CD4-positive, alpha-beta T cell treated with Interferon alpha-2 for 1 hour (primary cell): ENCODE measurements at places on chromosomes 11 and 22.

DNA sequence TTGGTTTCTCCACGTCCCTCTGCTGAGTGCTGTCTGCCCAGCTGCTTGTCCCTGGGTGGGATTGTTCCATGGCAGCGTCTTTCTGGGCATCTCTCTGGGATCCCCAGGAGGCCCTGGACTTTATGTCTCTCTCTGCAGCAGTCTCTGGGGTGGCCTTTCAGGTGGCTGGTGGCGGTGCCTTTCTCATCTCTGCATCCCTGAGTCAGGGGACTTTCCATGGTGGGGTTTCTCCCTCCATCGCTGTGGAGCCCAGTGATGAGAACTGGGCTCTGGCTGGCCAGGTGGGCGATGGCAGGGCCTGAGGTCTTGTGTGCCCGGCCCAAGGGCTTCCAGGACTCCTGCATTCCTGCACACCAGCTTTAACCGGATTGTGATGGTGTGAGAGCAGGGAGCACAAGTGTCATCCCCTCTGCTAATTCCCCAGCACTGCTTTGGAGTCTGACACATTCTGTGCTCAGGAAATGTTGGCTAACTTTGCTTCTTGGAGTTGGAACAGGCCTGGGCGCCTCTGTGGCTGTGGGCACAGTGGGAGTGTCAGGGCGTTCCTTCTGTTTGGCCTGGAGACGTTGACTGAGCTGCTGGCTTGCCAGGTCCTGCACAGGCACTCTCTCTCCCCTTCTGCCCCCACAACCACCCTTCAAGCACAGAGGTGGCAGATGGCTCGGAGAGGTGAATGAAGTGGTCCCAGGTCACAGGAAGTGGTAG is 27.9 kb downstream of the FAM83F start:
- no peak for DNase-seq

- DNase-seq, result no peak
Measured at GRCh38 chr22:19815093-19815822, 39.4 kb downstream of the GNB1L start.

GRCh38 chr22:29112681-29113080 is 39.8 kb downstream of the KREMEN1 start:
- no peak for DNase-seq

GRCh38 chr11:12113294-12113693 is 2.9 kb downstream of the MICAL2 start:
- DNase-seq, result no peak

DNA sequence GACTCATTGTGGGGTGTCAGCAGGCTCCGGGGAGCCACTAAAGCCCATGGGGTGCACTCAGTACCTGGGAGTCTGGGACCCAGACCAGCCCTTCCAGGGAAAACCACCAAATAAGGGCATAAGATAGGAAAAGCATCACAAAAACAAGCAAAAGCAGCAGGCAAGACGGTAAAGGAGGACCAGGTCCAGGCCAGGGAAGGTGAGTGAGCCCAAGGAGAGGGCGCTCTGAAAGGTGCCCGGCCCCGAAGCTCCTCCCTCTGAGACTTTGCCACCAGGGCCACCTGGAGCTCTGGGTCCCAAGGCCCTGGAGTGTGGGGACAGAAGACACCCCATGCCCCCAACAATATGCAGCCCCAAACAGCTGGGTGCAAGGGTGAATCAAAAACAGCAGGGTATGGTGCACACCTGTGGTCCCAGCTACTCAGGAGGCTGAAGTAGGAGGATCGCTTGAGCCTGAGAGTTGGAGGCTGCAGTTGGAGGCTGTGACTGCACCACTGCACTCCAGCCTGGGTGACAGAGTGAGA is 5.2 kb upstream of the IL17REL start:
- no peak for DNase-seq
